ENCODE measurements at places on chromosomes 12 and 14.

- no peak for DNase-seq
Observed at GRCh38 chr12:129779033-129779432, 124.8 kb downstream of the TMEM132D start.

GRCh38 chr14:104364830-104365229, 214.7 kb upstream of the C14orf180 start:
- DNase-seq = no peak

DNA sequence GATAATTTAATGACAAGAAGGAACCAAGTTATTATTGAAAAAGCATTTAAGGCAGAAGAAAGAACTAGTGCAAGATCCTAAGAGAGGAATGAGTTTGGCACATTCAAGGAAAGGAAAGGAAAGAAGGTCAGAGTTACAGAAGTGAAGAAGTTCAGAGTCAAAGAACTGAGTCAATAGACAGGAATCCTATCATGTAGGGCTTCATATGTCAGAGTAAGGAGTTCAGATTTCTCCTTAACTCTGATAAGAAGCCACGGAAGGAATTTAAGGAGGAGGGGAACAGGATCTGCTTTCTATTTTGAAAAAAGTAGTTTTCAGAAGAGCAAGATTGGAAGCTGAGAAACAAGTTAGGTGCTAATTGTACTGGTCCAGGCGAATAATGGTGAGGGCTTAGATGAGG, 223.1 kb upstream of the FOXN3 start:
- no peak for DNase-seq

- DNase-seq = no peak
Observed at GRCh38 chr12:6533653-6533922, 729 bp upstream of the GAPDH start.

DNA sequence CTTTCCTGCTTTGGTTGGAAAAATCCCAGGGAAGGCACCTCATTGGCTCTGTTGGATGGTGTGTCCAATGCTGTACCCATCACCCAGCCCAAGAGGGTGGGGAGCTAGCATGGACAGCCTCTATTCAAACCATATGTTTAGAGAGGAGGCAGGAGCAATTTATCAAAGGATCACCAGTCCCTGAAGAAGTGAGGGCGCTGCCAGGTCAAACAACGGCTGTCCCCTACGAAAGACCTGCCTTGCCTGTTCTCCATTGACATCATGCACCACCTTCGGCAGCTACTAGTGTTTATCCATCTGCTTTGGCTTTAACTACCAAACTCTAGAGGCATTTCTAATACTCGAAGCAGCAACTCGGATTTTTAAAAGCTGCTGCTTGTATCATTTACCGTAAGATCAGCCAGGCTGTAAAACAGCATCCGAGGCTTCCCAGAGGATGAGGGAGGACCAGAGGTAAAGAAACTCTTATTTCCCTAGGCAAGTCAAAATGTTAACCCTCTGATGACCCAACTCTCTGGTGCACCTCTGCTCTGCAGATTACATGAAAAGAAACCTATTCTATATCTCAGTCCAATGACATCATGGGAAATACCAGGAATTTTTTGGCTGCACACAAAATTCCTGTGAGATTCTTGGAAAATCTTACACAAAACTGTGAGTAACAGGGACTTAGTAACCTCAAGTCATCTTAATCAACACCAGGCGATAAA, 720.9 kb upstream of the TBX3 start:
- DNase-seq = no peak

DNA sequence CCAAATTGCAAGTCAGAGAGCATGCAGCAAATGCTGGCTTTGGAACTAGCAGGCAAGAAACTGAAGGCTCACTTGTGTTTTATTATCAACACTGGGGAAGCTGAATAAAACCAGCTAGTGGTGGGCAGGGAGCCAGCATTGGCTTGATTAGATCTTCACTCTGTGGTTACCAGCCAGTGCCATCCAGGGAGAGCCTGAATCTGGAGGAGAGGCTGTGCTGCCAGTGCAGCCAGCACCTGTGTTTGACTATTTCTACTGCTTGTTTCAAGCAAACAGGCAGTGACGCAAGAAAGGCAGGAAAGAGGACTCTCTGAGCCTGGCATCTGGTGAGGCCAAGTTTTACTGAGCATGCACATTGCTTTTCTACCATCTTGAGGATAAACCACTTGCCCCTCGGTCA, 247.0 kb downstream of the PHLDA1 start:
- no peak for DNase-seq

- no peak for DNase-seq
Observed at GRCh38 chr14:92407410-92407809, 84.4 kb downstream of the SLC24A4 start.

DNA sequence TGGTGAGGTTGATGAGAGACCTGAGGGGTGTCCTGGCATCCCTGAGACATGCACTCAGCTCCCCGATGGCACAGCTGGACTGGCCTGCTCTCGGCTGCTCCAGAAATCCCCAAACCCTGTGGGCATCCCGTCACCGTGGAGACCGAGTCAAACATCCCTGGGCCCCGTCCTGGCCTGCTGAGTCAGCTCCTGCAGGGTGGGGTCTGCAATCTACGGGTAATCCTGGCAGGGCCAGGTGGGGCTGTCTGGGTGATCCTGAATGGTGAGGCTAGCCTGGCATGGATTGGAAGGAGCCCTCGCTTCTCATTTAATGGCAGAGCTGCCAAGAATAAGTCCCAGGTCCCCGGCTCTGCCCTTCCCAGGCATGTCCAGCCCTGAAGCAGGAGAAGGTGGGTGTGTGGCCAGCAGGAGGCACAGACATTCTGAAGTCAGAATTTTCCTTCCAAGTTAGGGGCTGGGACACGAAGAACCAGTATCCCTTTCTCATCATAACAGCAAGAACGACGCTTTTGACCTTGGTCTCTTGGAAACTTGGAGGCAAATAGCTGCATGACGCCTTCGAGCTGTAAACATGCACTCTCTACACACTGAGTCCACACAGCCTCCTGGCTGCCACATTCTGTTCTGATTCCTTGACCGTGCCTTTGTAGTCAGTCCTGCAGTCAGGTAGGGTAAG, 17.7 kb upstream of the SERPINA4 start:
- no peak for DNase-seq

DNA sequence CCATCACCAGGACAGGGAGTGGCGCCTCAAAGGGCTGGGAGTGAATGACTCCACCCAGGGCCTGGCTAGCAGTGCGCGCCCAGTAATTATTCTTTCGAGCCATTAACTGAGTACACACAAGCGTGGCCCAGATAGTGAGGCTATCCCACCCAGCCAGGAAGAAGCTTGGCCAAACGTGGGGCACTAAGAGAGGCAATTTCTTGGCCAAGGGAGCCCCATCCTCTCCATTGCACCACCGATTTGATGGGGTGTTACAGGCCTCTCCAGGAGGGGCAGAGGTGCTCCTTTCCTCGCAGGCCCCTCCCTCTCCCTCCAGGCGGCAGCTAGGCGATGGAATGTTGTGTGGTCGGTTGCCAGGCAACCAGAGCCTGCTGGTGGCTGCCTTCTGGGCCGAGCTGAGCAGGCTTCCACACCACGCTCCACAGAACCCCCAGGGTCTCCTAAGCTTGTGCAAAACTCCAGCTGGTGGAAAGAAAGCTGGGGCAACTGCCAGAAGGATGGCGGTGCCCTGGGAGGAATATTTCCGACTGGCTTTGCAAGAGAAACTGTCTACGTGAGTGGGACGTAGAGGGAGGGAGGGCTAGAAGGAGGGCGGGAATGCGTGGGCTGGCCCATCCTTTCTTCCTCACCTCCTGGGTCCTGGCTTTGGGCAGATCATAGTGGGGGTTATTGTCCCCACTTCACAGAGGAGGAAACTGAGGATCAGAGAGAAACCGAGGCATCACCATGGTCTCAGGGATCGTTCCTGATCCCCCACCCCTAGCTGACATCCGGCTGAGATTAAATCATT, at the start of gene CFAP73:
Gene CFAP73, plus strand, starts transcription at position 364 of the 790 bp plus-strand sequence. Its CDS starts 134 bp downstream, at position 498.
- DNase-seq = no peak

All from stimulated activated CD4-positive, alpha-beta T cell treated with anti-CD3 and anti-CD28 coated beads, Interleukin-15, amount 100 ng/mL, for 1 hour (primary cell).